ENCODE measurements at places on chromosomes 3 and 15.

DNA sequence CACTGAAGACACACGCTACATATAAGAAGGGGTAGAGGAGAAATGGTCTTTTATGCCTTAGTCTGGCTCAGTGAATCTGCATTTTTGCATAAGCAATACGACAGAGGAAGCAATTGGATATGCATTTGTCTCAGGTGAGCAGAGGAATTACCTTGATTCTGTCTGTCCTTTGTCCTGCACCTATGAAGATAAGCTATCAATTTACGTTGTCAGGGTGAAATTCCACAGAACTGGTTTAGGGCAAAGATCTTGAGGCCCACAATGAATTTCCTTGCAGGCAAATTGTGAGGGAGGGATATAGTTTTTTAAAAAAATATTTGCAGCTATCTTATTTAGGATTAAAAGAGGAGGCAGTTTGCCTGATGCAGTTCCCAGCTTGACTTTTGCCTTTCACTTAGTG lies 31.6 kb upstream of the MASP1 start:
- DNase-seq: no peak
- no peak overlapping the region for H3K27ac ChIP-seq
- H3K4me3 ChIP-seq: no peak overlapping the region
- H3K4me1 ChIP-seq: peaks cover 10% of the 10 kb centered on the region
- peaks cover 14% of the 10 kb centered on the region for H3K27me3 ChIP-seq
- H3K36me3 ChIP-seq: no peaks in the 10 kb centered on the region

GRCh38 chr15:58755350-58755749 lies 5.8 kb upstream of the ADAM10 start:
- no peaks in the 10 kb centered on the region for H3K36me3 ChIP-seq
- H3K4me1 ChIP-seq: peaks cover 14% of the 10 kb centered on the region
- H3K27ac ChIP-seq: no peak overlapping the region
- H3K4me3 ChIP-seq: no peak overlapping the region
- DNase-seq: no peak

GRCh38 chr3:148931574-148931973 lies 59.8 kb upstream of the GYG1 start:
- H3K27me3 ChIP-seq: peaks cover 21% of the 10 kb centered on the region
- H3K4me1 ChIP-seq: no peaks in the 10 kb centered on the region
- H3K4me3 ChIP-seq: no peak overlapping the region
- DNase-seq: no peak

GRCh38 chr3:183253528-183254486 lies 754 bp downstream of the B3GNT5 start:
- peaks cover 22% of the 10 kb centered on the region for H3K27me3 ChIP-seq
- peak overlapping the region; percentile 73 for H3K4me3 ChIP-seq
- H3K27ac ChIP-seq: no peak overlapping the region

DNA sequence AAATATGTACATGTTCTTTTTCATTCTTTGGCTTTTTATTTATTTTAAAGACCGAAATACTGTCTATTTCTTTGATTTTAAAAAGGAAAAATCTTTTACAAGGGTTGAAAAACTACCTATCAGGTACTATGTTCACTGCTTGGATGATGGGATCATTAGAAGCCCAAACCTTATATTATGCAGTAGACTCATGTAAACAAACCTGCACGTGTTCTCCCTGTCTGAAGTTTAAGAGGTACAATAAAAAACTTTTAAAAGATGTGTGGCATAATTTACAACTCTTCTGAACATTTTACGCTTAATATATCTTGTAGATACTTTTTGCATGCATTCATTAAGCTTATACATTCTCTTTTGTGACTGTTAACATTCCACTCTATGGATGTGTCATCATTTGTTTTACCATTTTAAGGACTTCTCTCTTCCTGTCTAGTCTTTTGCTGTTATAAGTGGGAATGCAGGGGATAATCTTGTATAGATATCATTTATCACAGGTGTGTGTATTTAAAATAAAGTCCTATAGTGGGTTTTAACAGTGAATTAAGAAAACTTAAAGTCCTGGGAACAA lies 6.2 kb downstream of the MGA start:
- no peak overlapping the region for H3K27ac ChIP-seq
- H3K4me3 ChIP-seq: no peak overlapping the region
- peaks cover 9% of the 10 kb centered on the region for H3K4me1 ChIP-seq

DNA sequence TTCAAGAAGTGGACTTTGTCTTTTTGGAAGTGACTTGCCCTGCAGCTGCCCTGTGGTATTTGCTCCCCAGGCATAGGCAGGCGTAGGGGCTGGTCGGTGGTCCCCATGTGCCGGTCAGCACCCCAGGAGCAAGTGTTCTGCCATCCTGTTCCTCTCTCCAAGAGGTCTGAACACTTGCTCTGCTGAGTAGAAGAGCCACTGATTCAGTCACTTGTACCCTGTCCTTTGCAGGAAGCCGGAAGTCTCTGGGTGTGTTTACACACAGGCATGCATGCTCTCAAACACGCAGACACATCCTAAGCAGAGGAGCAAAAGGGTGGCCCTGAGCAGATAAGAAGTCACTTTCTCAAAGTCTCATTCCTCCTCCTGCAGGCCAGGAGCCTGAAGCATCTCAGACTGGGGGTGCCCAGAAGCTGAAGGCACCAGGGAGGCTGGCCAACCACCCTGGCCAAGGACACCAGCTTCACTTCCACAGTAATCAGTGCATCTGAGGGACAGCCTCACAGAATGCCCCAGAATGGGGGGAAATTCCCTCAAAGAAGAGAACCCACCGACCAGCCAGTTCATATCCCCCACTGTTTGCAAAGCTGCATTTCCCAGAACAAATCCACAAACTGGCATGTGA lies 88.7 kb upstream of the POMGNT2 start:
- H3K36me3 ChIP-seq: peaks cover 10% of the 10 kb centered on the region
- peaks cover 3% of the 10 kb centered on the region for H3K27me3 ChIP-seq
- H3K4me1 ChIP-seq: peaks cover 42% of the 10 kb centered on the region

DNA sequence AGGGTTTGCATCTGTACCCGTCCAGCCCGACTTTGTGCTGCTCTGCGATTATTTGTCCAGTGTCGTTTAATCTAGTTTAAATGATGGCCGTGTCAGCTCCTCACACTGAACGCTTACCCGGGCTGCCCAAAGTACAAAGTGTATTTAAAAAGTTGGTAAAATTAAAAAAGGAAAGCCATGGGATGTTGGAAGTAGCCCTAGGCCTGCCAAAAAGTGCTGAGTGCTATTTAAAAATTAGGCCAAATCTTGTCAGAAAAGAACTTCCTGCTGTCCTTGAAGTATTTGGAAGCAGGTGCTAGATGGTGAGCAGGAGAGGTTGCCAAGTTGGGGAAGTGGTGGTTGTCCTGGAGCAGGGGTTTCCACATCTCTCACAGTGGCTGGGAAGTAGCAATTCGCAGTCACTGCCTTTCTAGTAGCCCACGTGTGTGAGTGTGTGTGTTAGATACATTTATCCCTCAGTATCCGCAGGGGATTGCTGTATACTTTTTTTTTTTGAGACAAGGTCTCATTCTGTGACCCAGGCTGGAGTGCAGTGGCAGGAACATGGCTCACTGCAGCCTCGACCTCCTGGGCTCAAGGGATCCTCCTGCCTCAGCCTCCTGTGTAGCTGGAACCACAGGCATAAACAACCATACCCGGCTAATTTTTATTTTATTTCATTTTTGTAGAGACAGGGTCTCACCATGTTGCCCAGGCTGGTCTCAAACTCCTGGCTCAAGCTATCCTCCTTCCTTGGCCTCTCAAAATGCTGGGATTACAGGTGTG lies 664 bp downstream of the PPCDC start:
- peak overlapping the region; percentile 95 for H3K4me3 ChIP-seq
- peak overlapping the region; percentile 95 for H3K27ac ChIP-seq
- DNase-seq: no peak
- H3K36me3 ChIP-seq: no peaks in the 10 kb centered on the region
- peaks cover 2% of the 10 kb centered on the region for H3K27me3 ChIP-seq

GRCh38 chr3:23741036-23741706 lies 64.6 kb upstream of the UBE2E1 start:
- DNase-seq: no peak
- no peak overlapping the region for H3K27ac ChIP-seq
- H3K27me3 ChIP-seq: peaks cover 32% of the 10 kb centered on the region
- no peak overlapping the region for H3K4me3 ChIP-seq

DNA sequence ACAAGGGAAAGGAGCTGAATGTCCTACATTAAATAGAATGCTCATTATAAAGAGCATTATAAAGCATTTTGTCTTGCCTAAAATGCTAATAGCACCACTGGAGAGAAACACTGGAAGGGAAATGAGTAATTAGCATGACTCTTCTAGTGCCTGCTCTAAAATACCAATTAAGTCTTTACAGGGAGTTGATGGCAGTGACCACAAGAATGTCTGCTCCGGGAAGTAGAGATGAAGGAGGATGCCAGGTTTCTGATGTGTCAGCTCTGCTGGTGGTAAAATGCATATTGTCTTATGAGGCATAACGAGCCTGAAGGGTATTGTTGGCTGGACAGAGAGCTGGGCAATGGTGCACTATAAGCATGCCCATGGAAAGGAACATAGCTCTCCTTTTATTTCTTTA lies 49.5 kb downstream of the MYLK start:
- H3K4me3 ChIP-seq: no peak overlapping the region
- no peaks in the 10 kb centered on the region for H3K36me3 ChIP-seq
- no peaks in the 10 kb centered on the region for H3K4me1 ChIP-seq
- no peak for DNase-seq
- H3K27ac ChIP-seq: no peak overlapping the region
- peaks cover 19% of the 10 kb centered on the region for H3K27me3 ChIP-seq

GRCh38 chr3:53056442-53056841 lies 10.6 kb upstream of the SFMBT1 start:
- DNase-seq: no peak
- no peaks in the 10 kb centered on the region for H3K4me1 ChIP-seq
- no peak overlapping the region for H3K4me3 ChIP-seq
- no peaks in the 10 kb centered on the region for H3K36me3 ChIP-seq
- H3K27ac ChIP-seq: no peak overlapping the region

GRCh38 chr3:112773864-112774263 lies 72.8 kb downstream of the CD200R1L start:
- DNase-seq: no peak
- peaks cover 8% of the 10 kb centered on the region for H3K4me1 ChIP-seq
- no peaks in the 10 kb centered on the region for H3K36me3 ChIP-seq
- H3K27ac ChIP-seq: no peak overlapping the region
- H3K4me3 ChIP-seq: no peak overlapping the region
- peaks cover 4% of the 10 kb centered on the region for H3K27me3 ChIP-seq

GRCh38 chr3:77468626-77469020 lies 428.7 kb downstream of the ROBO2 start:
- H3K4me1 ChIP-seq: no peaks in the 10 kb centered on the region
- H3K4me3 ChIP-seq: no peak overlapping the region
- H3K27ac ChIP-seq: no peak overlapping the region
- no peaks in the 10 kb centered on the region for H3K36me3 ChIP-seq
- H3K27me3 ChIP-seq: no peaks in the 10 kb centered on the region

GRCh38 chr3:114857299-114857701 lies 289.8 kb downstream of the ZBTB20 start:
- no peaks in the 10 kb centered on the region for H3K36me3 ChIP-seq
- no peak overlapping the region for H3K4me3 ChIP-seq
- no peak overlapping the region for H3K27ac ChIP-seq
- H3K27me3 ChIP-seq: no peaks in the 10 kb centered on the region
- peaks cover 22% of the 10 kb centered on the region for H3K4me1 ChIP-seq

- peaks cover 5% of the 10 kb centered on the region for H3K36me3 ChIP-seq
- H3K4me3 ChIP-seq: no peak overlapping the region
- no peaks in the 10 kb centered on the region for H3K27me3 ChIP-seq
- no peak for DNase-seq
Measured at GRCh38 chr3:47425959-47426358, 45.1 kb downstream of the PTPN23 start.

DNA sequence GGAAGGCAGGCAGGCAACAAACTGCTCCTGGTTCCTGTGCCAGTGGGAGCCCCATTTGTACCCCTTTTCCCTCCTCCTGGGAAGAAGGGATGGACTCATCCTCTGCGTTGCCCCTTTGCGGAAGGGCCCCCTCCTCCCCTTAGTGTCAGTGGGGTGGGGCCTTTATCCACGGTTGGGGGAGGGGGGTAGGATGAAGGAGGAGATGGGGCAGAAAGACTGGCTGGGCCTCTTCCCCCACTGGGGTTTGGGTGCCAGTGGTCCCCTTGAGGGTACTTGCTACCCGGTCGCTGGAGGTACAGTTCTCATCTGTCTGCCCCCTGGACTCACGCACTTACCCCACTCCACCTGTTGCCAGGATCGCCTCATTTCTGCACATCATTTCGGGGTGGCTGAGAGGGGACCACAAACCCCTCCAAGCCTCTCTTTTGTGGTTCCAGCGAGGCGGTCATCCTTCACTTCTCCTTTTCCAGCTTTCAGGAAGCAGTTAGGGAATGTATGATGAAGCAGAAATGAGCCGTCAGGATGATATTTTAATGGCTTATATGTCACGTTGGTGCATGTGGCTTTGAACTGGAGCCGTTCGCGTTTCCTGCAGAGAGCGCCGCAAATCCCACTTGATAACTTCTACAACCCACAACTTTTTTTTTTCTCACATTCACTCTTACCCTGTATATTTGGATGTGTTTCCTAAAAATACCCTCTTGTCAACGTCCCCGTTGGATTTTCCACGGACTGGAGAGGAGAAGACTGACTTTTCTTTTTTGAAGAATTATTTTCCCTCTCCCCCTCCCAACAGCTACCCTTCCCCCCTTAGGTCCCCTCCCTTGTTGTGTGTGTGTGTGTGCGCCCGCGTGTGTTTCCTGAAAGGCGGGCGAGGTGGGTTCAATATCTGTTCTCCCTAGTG lies at the start of gene ZIC4:
Gene ZIC4, minus strand, starts transcription at position 516 of the 904 bp plus-strand sequence. CDS start 3,746 bp downstream, outside the sequence.
- DNase-seq: no peak
- H3K27ac ChIP-seq: no peak within 1 kb of the TSS

- H3K4me3 ChIP-seq: no peak overlapping the region
- peak; percentile 9 for DNase-seq
- H3K36me3 ChIP-seq: no peaks in the 10 kb centered on the region
- peaks cover 55% of the 10 kb centered on the region for H3K27me3 ChIP-seq
- no peak overlapping the region for H3K27ac ChIP-seq
Measured at GRCh38 chr3:127485396-127486170, 105.0 kb downstream of the TPRA1 start.

DNA sequence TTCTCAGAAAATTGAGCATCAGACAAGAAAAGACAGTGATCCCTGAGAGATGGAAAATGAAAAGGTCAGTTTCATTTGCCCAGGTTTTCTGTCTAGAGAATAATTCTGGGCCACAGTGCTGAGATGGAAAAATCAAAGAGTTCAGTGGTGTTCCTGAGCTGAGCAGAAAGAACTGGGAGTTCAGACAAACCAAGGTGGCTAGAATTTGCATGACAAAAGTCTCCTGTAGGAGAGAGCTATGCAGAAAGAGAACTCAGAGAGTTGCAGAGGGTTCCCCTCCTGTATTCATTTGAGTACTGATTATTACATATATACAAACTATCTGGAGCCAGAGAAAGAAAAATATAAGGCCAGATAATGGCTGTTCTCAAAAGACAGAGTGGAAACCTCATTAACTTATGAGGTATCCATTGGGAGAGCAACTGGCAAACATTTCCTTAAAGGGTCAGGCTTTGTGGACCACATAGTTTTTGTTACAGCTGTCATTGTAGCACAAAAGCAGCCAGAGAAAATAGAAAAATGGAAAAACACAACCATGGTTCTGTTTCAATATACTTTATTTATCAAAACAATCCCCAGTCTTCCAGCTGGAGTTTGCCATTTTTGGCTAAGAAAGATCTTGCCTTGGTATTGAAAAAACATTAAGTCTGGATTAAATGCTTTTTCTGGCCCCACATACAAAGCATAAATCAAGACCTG lies 1004.1 kb downstream of the TBL1XR1 start:
- H3K4me3 ChIP-seq: no peak overlapping the region
- no peak overlapping the region for H3K27ac ChIP-seq
- no peak for DNase-seq
- H3K27me3 ChIP-seq: no peaks in the 10 kb centered on the region
- H3K4me1 ChIP-seq: no peaks in the 10 kb centered on the region
- no peaks in the 10 kb centered on the region for H3K36me3 ChIP-seq

- DNase-seq: no peak
- H3K4me1 ChIP-seq: no peaks in the 10 kb centered on the region
- no peak overlapping the region for H3K4me3 ChIP-seq
Measured at GRCh38 chr3:175267561-175267960, 408.4 kb downstream of the NAALADL2 start.

Measured in activated naive CD8-positive, alpha-beta T cell treated with anti-CD3 and anti-CD28 coated beads, Interleukin-2, amount 10 ng/mL, durations not matched to agents 7 days and 5 days (primary cell).